T-helper 1 cell (primary cell): ENCODE measurements at places on chromosomes 5 and 9.

DNA sequence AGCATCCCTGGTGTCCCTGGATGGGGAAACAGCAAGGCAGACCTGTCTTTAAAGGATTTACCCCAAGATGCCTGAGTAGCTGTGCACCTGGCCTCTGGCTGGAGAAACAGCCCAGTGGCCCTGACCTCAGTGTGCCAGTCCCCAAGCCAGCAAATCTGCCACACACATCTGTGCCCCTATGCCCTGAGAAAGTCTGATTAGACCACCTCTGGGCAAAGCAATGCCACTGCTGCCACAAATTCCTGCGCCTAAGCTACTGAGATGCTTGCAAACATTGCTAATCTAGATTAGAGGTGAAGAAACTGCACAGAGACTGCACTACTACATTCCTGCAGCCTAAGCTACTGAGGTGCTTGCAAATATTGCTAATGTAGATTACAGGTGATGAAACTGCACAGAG is 269.6 kb downstream of the CEMIP2 start:
- DNase-seq, result no peak

- peak; percentile 46 for DNase-seq
Observed at GRCh38 chr9:93132946-93133680, 938 bp downstream of the NINJ1 start.

DNA sequence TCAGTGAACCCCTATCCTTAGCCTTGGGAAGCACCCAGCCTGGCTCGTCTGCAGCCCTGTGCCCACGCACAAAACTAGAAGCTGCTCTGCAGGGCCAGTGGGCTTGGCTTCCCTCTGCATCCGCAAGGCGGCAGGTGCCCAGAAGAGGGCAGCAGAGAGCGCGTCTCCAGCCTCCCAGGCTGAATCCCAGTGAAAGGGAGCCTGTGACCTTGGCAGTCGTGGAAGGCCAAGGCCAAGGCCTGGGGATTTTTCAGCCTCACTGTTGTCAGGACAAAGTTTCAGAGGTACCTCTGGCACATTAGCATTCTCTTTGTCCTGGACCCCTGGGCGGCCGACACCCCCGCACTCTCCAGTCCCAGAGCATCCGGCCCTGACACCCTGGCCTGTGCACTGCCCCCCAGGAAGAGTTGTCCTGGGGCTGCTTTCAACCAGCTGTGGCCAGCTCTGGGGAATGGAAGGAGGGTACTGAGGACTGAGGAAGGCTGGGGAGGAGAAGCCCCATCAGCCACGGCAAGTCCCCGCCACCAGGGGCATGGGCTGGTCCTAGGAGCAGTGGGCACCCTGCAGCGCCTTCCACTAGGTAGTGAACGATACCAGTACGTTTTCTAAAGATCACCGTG is 63.6 kb upstream of the IL17B start:
- peak; percentile 57 for DNase-seq

GRCh38 chr9:82031538-82032280 is 43.1 kb downstream of the SPATA31D1 start:
- no peak for DNase-seq

DNA sequence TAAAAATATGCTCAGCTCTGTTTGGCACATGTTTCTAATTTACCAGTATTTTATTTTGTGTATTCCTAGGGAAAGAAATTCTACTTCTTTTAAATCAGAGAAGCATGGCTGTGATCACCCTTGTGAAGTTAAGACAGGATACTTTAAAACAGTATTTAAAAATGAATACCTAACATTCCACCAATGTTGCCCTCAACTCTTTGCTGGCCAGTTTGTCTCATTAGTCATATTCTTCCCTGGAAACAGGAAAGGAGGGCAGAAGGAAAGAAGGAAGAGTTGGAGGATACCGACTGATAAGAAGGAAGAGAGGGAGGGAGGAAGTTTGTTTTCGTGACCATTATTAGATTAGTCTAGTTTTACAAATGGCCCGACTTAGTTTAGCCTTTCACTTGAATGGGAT is 137.4 kb downstream of the PLK2 start:
- DNase-seq, result no peak

DNA sequence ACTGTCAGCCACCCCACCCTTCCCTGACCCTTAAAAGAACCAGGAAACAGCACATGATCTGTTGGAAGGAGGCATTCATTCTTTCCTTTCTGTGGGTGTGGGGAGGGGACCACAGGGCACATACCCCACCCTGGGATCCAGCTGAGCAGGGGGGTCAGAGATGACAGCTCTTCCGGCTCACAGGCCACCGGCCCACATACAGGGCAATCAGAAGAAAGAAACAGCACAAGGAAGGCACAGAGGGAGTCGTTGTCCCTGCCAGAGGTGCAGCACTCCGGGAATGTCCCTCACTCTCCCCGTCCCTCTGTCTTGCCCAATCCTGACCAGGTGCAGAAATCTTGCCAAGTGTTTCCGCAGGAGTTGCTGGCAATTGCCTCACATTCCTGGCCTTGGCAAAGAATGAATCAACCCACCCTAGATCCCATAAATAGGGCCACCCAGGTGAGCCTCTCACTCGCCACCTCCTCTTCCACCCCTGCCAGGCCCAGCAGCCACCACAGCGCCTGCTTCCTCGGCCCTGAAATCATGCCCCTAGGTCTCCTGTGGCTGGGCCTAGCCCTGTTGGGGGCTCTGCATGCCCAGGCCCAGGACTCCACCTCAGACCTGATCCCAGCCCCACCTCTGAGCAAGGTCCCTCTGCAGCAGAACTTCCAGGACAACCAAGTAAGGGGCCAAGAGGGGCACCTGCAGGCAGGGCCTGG is at the start of gene LCN2:
Gene LCN2 (plus strand): TSS at position 453 of the 701 bp plus-strand sequence. CDS start 73 bp downstream, at position 526.
- no peak for DNase-seq

DNA sequence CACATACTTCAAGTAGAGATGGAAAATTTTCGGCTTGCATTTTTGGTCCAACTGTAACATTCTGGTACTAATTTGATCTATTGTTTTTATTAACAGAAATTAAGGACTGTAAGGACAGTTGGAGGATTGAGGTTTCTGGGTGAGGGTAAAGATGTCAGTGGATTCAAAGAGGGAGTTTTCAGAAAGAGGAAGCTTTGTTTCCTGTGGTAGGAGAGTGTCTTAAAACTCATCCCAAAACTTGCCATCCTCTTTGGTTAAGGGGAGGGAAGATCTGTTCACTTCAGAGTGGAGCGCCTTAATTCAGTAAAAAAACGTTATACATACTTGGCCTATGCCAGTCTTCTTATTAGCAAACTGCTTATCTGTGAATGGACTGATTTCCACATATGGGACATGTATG is 13.8 kb downstream of the CNTRL start:
- no peak for DNase-seq

GRCh38 chr5:170438581-170438980 is 49.4 kb upstream of the KCNMB1 start:
- DNase-seq, result no peak

- DNase-seq, result no peak
Observed at GRCh38 chr5:135016861-135017290, 17.2 kb downstream of the PITX1 start.

GRCh38 chr5:108905805-108906204 is 158.1 kb downstream of the FER start:
- no peak for DNase-seq

DNA sequence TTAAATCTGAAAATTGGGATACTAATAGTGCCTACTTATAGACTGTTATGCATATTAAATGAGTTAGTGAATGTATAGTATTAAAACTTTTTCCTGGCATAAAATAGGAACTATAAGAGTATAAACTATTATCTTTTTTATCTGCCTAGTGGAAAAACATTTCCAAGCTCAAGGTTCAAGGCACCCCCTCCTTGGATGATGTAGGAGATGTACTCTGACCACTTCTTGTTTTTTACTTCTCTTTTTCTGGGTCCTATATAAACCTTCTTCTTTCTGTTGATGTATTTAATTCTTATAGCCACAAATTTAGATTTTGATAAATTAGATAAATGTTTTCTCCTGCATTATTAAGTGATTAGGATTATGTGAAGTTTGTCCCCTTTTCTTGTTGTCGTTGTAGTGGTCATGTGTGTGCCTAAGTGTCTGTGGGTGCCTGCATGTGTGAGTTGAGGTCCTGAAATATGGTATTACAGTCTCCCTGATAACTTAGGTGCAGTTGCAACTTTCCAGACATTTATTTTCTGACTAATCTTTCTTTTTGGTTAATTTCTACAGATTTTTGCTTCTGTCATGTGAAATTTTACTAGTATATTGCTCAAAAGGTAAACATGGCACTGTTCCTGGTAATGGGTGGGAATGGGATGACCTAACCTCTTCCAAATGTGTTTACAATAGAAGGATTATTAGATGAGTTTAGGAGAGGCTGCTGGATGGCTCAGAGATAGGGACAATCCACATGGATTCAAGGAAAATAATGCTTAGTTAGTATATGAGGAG is 160.8 kb upstream of the CDKN2B start:
- no peak for DNase-seq

GRCh38 chr9:121954477-121955140 is 138.5 kb downstream of the TTLL11 start:
- DNase-seq, result no peak

DNA sequence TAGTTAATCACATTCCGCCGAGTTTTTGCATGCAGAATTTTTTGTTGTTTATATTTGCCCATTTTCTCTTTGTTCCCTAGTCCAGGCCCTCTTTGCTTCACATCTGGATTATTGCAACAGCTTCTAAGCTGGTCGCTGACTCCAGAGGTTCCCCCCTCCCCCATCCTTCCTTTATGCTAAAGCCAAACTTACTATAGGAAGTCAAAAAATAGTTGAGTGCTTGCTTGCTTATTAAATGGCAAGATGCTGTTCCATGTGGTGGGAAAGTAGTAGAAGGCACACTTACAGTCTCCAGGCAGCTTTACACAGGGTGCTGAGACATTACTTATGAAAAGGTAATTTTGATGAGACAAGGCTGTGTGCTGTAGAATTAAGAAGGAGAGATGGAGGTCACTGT is 1.3 kb downstream of the ZBTB34 start:
- no peak for DNase-seq

GRCh38 chr9:114112778-114113584 is 13.9 kb upstream of the KIF12 start:
- DNase-seq, result no peak

GRCh38 chr9:30630459-30630858 is 1754.0 kb upstream of the ACO1 start:
- DNase-seq, result no peak

GRCh38 chr5:138353560-138354080 is 1.1 kb downstream of the KDM3B start:
- no peak for DNase-seq

DNA sequence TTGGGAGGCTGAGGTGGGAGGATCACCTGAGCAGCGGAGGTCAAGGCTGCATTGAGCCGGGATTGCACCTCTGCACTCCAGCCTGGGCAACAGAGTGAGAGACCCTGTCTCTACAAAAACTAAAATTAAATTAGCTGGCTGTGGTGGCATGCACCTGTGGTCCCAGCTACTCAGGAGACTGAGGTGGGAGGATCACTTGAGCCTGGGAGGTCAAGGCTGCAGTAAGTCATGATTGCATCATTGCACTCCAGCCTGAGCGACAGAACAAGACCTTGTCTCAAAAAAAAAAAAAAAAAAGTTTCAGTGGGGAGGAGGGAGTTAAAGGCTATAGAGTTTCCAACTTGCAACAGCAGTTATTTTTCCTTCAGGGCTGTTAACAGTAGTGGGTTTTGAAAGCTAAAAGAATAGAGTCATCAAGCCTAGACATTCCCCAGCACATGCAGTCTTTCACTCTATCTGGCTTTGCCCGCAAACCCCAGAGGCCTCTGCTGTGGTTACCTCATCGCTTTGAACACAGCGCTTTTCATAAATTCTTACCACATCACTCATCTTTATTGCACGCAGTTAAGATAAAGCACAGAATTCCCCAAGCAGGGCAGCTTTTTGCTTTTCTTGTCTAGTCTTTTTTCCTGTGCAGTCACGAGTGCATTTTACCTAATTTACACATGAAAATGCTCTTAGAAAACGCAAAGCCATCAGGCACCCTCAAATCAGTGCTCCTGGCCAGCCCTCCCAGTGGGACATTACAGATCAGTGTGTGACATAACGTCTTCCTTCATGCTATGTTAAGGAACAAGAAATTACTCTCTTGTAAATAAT is 8.7 kb upstream of the SLC2A8 start:
- peak; percentile 92 for DNase-seq

DNA sequence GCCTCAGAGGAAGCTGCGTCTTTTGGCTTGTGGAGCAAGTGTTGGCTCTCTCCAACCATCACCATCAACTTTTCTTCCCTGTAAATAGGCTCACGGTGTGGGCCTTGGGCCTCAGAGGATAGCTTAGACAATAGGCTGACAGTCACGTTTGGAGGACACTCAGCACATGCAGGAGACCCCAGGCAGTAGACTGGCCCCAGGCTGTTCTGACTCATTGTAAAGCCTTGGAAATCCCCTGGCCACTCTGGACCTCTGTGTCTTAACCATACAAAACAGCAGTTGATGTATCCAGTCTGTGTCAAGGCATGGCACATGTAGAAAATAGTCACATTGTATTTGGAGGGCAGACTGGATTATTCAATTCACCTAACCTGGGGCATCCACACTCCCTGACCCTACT is 18.6 kb downstream of the CD74 start:
- DNase-seq, result no peak

DNA sequence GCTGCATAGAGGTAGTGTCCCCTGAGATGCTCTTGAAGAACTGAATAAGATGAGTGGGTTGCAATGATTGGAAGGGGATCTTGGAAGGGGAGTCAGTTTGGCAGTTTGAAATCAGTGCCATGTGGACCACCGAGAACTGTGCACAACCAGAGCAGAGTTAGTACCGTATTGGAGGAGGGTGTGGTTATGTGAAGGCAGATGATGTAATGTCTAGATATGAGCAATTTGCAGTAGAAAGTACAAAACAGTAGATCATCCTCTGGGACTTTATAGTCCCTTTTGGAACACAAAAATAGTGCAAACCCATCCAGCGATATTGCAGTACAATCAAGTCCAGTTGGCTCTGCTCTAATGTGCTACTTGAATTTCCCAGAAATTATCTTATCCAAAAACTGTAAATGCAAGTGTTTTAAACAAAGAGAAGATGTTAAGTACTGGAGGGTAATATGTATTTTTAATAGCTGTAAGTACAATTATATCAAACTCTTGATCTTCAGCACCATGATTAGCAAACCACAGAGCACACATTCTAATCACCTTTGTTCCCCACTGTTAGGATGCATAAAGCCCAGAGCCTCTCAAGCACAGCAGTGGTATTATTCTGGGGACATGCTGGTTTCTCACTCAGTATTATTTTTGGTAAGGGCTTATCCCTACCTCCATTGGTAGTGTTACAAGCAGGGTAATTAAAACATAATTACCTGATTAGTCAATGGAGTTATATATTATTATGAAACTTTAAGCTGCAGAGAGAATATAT is 41.5 kb downstream of the MEGF10 start:
- DNase-seq, result no peak

GRCh38 chr9:115036691-115037090 is 81.3 kb downstream of the TNC start:
- DNase-seq, result no peak

DNA sequence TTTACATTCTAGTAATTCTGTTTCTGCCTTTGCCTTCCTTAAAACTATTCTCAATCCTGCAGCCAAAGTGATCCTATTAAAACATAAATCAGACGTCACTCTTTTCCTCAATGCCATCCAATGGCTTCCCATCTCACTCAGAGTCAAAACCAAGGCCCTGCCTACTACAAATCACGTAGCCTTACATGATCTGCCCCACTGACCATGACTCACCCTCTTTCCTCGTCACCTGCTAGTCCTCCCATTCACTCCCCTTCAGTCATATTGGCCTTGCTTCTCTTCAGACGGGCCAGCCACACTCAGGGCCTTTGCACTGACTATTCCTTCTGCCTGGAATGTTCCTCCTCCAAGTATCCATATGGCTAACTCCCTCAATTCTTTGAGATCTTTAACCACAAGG is 39.0 kb upstream of the DMXL1 start:
- DNase-seq, result peak; percentile 25

GRCh38 chr9:99850736-99851499 is 29.2 kb downstream of the NR4A3 start:
- no peak for DNase-seq

GRCh38 chr5:35881758-35882157 is 25.1 kb downstream of the IL7R start:
- no peak for DNase-seq
